Caki2 (cell line): ENCODE measurements at places on chromosomes 11 and 22. TPM values are rescaled to one million over a fixed set of nuclear protein-coding genes. Genes with fewer than 3 reads are reported as not detected.
A peak's percentile ranks its signal among the peaks of the same experiment; 100 is the strongest.

DNA sequence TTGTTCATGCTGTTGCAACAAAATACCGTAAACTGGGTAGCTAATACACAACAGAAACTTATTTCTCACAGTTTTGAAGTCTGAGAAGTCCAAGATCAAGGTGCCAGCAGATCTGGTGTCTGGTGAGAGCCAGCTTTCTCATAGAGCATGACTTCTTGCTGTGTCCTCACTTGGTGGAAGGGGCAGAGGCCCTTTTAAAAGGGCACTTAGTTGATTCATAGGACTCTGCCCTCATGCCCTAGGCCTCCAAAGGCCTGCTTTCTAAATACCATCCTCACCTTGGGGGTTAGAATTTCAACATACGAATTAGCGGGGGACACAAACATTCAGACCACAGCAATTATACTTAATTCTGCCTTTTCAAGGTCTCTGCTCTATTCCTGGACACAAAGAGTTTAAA, 52.3 kb upstream of the FDX1 start:
- DNase-seq = no peak

DNA sequence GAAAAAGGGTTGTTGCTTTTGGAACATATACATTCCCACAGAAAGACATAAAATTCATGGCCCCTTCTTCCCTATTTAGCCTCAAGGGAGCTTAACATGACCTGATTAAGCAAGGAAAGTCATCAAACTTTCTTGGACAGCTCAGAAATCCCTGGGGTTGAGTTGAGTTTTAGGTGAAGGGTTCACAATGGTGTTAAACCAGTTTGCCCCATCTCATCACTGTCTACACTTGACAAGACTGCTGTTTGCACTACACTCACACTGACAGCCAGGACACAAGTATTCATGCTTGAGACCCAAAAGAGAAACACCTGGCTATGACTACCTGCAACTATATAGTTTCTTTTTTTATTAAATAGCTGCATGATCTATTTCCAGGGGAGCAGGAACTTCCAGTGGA, 209.8 kb upstream of the TMEM45B start:
- DNase-seq = no peak

DNA sequence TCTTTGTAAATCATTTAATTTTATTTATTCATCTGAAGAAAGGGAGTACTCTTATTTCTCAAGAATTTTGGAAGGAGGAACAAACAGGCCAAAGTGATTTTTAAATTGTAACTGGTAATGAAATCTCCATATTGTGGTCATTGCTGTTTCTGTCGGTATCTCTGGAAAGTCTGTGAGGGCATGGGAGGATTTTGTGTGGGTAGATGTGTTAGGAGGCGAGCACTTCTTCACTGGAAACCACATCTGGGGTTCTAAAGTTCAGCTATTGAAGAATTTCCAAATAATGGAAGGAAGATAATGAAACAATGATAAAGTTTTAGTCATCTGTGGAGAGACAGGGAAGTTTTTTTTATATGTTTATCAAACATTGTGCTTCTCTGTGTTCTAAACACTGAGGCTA, 6.6 kb downstream of the TRIM34 start:
- DNase-seq = no peak

- DNase-seq = no peak
Observed at GRCh38 chr22:46450931-46451561, 86.4 kb downstream of the CELSR1 start.

GRCh38 chr22:35735542-35735941, 17.9 kb downstream of the APOL5 start:
- DNase-seq = no peak

CRYBB3 gene
- total RNA-seq = not detected in 2 replicates

GRCh38 chr11:111417766-111418435, 38.8 kb upstream of the POU2AF1 start:
- DNase-seq = peak; percentile 69

GRCh38 chr11:132872211-132872610, 660.1 kb downstream of the OPCML start:
- no peak for DNase-seq

ARHGEF17 gene
- 3.9 and 6.0 TPM in 2 replicates for total RNA-seq

GRCh38 chr11:69696749-69697468, 6.9 kb downstream of the FGF19 start:
- no peak for DNase-seq

HIRA gene
- 22.4 and 22.9 TPM in 2 replicates for total RNA-seq

GRCh38 chr22:36259615-36260300, 6.8 kb downstream of the APOL1 start:
- DNase-seq = no peak

DNA sequence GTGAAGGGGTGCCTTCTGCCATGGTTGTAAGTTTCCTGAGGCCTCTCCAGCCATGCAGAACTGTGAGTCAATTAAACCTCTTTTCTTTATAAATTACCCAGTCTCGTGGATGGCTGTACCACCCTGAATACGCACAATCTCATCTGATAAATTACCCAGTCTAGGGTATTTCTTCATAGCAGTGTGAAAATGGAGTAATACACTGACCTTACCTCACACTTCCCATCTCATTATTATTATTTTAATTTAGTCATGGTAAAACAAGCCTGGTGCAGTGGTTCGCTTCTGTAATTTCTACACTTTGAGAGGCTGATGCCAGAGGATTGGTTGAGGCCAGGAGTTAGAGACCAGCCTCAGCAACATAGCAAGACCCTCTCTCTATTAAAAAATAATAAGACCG, 30.5 kb upstream of the CYB5R3 start:
- DNase-seq = no peak

- no peak for DNase-seq
Observed at GRCh38 chr11:69894648-69895047, 75.4 kb upstream of the FGF3 start.

LRRC56 gene
- total RNA-seq = 2.0 and 3.4 TPM in 2 replicates

- no peak for DNase-seq
Observed at GRCh38 chr11:24747275-24748251, 250.7 kb downstream of the LUZP2 start.

DNA sequence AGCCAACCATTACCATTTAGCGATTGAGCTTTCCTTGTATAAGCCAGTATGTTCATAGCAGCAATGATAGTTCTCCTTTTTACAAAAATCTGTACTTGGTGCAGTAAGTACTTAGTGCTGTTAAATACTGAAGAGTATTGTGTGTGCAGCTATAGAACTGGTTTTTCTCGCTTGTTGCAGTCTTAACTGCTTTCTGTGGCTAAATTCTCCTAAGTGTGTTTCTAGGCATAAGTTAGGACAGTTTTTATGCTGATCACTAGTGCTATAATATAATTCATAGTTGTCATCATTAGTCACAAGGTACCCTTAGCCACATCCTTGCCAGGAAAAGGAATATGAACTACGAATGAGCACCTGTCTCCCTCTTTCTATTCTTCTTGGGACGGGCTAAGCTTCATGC, 107.7 kb downstream of the GRAMD1B start:
- no peak for DNase-seq
